Foreskin keratinocyte (primary cell): ENCODE measurements at places on chromosomes 5 and 9. TPM values are rescaled to one million over a fixed set of nuclear protein-coding genes. Genes with fewer than 3 reads are reported as not detected.

The GNA14 gene
- not detected in 2 replicates for total RNA-seq

The SMIM32 gene
- total RNA-seq, result not detected in 2 replicates

The FOXI1 gene
- not detected in 2 replicates for total RNA-seq

The ANKRD55 gene
- not detected in 2 replicates for total RNA-seq

The MLANA gene
- total RNA-seq, result not detected in 2 replicates

The IFNA13 gene
- not detected in 2 replicates for total RNA-seq

The FAM78A gene
- 0.27 and 0.32 TPM in 2 replicates for total RNA-seq

The PRDM9 gene
- not detected in 2 replicates for total RNA-seq

The TLE1 gene
- 21.4 and 24.2 TPM in 2 replicates for total RNA-seq

The ARPC5L gene
- total RNA-seq, result 67.0 and 74.9 TPM in 2 replicates

The ZNF474 gene
- total RNA-seq, result not detected in 2 replicates

The TRIM7 gene
- 33.3 and 37.6 TPM in 2 replicates for total RNA-seq

The MYO10 gene
- 57.7 and 62.5 TPM in 2 replicates for total RNA-seq

The OR5C1 gene
- total RNA-seq, result not detected in 2 replicates

The SETD9 gene
- total RNA-seq, result 5.5 and 10.9 TPM in 2 replicates

The PCDHGB2 gene
- total RNA-seq, result under 0.01 and 0.17 TPM in 2 replicates

The SLC24A2 gene
- not detected in 2 replicates for total RNA-seq

The GLT6D1 gene
- total RNA-seq, result not detected in 2 replicates

The ACOT12 gene
- not detected in 2 replicates for total RNA-seq

The PCDHGC5 gene
- total RNA-seq, result 0.42 and 1.5 TPM in 2 replicates

The C9orf153 gene
- total RNA-seq, result 0.28 TPM in 1 of 2 replicates, not detected in the other

The SNCAIP gene
- total RNA-seq, result 0.14 TPM in 1 of 2 replicates, not detected in the other

The GRXCR2 gene
- total RNA-seq, result not detected in 2 replicates

The ANKRD33B gene
- total RNA-seq, result 1.8 and 4.3 TPM in 2 replicates
